Activated CD4-positive, alpha-beta T cell treated with anti-CD3 and anti-CD28 coated beads, Interleukin-2, amount 10 ng/mL, durations not matched to agents 24 days and 14 days (primary cell): ENCODE measurements at places on chromosomes 5 and 9. TPM values are rescaled to one million over a fixed set of nuclear protein-coding genes. Genes with fewer than 3 reads are reported as not detected.

GRCh38 chr5:172567843-172568242 lies 73.2 kb upstream of the NEURL1B start:
- no peak for DNase-seq

DNA sequence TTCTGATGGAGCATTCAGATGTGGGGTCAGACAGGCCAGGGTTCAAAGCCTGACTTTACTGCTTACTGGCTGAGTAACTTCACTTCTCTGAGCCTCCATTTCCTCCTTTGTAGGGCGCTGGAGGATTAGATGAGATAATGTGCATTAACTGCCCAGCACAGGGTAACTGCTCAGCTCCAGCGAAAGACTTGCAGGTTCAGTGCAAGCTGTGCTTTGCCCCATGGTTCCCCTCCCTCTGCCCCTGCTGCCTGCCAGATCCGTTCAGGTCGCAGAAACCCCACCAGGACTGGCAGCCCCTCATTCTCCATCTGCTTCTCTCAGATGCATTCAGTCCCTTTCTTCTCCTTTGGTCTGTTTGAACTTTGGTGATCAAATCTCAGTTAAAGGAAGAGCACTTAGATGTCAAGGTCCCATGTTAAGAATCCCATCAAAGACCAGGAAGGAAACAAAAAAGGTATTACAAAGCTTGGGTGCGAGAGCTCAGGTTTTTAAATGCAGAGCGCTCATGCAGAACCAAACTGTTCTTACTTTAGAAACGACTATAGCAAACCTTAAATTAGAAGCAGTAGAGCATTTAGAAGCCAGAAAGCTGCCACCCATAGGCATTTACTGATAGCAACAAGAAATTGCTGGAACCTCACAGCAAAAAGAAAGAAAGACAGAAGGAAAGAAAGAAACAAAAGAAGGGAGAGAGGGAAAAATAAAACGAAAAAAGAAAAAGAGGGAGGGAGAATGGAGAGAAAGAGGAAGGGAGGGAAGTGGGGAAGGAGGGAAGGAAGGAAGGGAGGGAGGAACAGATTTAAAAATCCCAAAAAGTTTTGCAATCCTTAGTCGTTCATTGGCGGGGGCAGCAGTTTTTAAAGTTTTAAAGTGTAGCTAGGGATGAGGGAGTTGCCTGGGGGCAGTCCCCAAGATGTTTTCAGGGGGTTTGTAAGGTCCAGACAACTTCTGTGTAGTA lies 23.5 kb downstream of the AFAP1L1 start:
- no peak for DNase-seq

DNA sequence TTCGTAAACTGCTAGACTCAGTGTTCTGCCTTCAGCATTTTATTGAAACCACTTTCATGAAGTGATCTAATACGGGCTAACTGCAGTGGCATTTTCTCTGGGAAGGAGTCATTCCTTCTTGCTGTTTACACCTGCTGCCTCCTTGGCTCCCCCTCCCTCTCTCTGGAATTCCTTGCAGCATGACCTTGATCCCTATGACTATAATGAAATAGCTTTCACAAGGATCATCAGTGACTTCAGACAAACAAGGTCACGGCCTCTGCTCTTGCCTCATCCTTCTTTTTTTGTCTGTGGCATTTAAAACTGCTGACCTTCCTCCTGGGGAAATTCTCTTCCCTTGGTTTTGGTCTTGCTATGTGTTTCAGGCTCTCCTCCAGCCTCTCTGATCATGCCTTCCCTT lies 90.2 kb downstream of the ZNF462 start:
- no peak for DNase-seq

SCGB3A2 gene
- not detected in 2 replicates for total RNA-seq

CKMT2 gene
- not detected in 2 replicates for total RNA-seq
